Fibroblast of skin of left biceps (primary cell): ENCODE measurements at places on chromosomes 5 and 9.

- DNase-seq: no peak
Measured at GRCh38 chr5:58261605-58262004, 198.3 kb downstream of the PLK2 start.

DNA sequence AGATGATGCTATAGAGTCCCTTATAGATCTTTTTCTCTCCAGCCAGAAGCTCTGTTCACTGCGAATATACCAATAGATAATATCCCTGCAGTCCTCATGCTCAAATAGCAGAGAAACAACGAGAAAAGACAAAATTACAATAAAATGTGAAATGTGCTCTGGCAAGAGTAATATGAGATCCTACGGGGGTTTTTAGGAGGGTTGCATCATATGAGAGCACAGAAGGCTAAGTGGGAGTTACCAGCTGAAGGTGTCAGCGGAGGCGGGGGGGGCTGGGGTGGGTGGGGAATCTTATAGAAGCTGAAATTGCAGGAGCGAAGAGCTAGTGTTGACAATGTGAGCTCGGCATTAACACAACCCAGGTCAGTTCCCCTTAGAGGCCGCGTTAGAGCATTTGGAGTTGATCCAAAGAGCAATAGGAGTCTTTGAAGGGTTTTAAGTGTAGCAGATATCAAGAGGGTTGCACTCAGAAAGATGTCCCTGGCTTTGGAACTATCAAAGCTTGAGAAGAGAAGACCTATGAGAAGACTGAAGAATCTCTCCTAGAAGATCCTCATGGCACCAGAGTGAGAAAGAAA lies 109.7 kb downstream of the BASP1 start:
- DNase-seq: no peak

- no peak for DNase-seq
Measured at GRCh38 chr9:114787781-114788498, 17.9 kb downstream of the TNFSF15 start.

- no peak for DNase-seq
Measured at GRCh38 chr5:133341296-133341695, 271.0 kb downstream of the FSTL4 start.

GRCh38 chr9:80649001-80649420 lies 1040.3 kb downstream of the TLE1 start:
- DNase-seq: peak; percentile 74

DNA sequence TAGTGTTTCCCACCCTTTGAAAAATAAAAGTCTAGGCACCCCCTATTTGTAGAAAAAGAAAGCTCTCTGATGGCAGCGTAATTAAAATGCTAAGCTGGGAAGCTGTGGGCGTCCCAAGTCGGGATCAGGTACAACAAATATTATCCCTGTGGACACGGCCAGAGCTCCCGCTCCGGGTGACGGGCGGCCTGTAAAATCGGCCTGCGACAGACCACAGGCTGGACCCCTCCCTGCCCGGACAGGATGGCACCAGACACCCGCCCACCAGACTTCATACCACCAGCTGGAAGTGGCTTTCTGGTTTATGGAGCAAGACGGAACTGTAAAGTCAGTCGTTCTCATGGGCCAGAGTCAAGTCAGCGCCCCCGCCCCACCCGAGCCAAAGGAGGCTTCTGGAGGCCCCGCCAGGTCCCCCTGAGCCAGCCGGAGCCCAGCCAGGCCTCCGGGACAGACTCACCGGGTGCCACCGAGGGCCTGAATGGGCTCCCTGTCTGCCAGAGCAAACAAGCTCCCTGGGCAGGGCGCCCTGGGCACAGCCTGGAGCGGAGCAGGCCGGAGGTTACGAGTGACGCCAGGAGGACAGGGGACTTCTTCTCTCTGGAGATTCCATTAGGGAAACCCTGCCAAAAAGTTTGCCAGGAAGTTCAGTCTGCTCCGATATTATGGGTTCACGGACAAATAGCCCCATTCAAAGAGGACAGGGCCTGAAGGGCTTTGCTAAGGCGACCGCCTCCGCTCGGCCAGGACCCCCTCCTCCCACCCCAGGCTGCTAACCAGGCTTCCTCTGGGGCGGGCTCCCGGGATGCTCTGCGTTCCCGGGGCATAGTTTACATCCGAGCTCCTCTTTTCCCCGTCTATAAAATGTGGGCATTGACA lies 173.7 kb downstream of the ERCC6L2 start:
- no peak for DNase-seq

DNA sequence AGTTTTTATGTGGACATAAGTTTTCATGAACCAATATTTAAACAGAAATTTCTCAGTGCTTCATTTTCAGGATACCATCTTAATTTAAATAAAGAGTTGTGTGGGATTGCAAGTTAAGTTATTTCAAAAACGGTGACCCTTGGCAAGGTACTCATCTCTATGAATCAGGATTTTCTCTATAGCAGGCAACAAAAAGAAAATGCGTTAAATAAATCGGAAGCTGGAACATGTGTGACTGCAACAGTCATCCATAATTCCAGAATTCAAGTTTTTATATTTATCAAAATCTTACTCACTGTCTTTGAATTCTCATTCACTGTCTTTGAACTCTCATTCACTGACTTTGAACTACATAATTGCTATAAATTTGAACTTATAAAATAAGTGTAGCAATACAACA lies 5.8 kb upstream of the RECK start:
- no peak for DNase-seq

DNA sequence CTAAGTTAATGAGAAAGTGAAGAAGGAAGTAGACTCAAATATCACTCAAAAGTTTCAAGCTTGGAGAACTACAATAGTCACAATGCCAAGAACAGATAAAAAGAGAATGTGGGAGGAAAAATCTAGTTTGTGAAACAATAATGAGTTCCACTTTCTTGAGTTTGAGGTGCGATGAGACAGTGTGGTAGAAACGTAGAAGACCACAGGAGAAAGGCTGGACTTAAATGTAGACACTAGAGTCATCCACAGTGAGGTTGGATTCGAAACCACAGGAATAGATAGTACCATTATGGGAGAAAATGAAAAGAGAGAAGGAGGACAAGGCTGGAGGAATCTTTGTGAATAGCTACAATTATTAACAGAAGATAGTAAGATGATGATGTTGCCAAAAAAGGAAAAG lies 141.1 kb upstream of the LRRTM2 start:
- no peak for DNase-seq

- DNase-seq: no peak
Measured at GRCh38 chr5:140041492-140042392, 1.4 kb downstream of the NRG2 start.

GRCh38 chr9:135608999-135609317 lies 30.4 kb downstream of the GLT6D1 start:
- DNase-seq: no peak

- DNase-seq: no peak
Measured at GRCh38 chr9:108813951-108814601, 41.7 kb downstream of the ACTL7B start.

GRCh38 chr5:5276430-5276829 lies 136.3 kb downstream of the ADAMTS16 start:
- DNase-seq: no peak

DNA sequence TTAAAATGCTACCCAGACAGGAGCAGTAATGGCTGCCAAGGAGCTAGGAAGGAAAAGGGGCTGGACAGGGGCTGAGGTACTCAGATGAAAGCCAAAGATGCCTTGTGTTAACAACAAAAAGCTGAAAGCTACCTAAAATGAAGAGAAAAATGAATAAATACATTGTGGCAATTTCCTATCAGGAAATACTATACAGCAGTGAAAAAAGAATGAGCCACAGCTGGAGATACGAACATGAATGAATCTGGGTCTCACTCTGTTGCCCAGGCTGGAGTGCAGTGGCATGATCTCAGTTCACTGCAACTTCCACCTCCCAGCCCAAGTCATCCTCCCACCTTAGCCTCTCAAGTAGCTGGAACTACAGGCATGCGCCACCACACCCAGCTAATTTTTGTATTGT lies 6.3 kb downstream of the TNIP1 start:
- no peak for DNase-seq

DNA sequence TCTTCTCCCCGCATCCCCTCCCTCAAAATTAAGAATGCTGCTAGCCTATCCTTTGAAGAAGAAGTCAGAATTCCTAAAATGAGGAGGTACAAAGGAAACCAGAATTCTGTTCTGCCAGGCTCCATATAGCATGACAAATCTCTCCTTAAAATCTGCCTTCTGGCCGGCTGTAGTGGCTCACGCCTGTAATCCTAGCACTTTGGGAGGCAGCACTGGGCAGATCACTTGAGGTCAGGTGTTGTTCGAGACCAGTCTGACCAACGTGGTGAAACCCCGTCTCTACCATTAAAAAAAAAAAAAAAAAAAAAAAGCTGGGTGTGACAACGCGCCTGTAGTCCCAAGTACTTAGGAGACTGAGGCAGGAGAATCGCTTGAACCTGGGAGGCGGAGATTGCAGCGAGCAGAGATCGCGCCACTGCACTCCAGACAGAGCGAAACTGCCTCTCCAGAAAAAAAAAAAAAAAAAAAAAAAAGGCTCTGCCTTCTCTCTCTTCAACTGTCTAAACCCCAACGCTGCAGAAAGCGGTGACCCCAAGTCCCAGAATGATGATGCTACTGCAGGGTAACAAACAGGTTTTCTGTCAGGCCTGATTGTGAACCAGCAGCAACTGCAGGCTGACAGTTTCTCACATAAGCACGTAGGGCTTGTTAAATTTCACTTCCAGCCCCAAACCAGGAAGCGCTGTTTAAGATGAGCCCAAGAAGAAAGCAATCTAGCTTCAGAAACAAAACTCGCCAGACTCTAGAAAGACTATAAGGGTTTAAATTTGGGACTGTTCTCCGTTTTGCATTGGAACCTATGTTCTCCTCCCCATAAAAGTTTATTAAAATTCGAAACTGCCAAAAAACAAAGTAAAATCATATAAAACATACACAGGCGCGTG lies 963 bp upstream of the CAST start:
- DNase-seq: peak; percentile 18

DNA sequence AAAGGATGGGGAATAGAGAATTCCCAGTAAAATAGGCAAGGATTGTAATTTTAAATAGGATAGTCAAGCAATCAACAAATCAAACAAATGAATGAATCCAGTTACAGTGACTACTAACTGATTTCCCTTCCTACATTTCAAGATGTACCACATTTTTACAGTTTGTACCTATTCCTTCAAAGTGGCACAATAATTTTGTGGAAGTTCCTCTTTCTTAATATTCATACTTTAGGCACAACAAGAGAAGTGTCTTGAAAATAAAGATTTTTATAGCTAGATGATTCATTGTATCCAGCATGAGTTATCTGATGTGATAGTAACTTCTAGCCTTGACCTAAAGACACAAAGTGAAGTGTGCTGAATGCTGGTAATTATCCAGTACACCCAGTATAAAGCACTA lies 122.2 kb upstream of the ACOT12 start:
- no peak for DNase-seq

DNA sequence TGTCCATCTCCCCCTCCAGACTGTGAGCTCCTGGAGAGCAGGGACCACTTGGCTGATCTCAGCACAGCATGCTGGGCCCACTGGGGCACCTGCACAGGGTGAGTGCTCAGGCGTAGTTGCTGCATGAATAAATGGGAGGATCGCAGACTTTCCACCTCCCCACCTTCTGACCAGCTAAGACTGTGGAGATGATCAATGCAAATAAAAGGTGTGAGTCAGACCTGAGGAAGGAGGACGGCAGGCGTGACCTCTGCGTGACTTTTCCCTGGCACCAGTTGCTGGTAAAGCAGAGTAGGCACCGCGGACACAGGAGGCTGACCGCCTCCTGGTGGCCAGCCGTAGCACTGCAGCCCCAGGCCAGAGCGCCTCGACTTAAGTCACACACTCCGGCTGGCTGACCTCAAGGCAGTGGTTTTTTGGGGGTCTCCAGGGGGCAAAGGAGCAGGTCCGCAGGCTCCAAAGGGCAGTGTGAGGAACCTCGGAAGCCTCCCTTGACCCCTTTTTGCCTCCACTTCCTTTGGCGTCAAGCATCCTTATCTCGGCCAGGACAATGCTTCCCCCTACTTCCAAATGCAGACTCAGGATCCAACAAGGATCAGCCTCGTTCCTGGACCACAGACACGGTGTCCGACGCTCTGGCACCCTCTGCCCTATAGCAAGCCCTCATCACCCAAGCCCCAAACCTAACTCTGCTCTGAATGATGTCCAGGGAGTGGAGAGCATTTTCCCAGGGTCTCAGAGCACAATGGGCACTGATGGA lies 12.7 kb upstream of the TDRD7 start:
- DNase-seq: no peak

- no peak for DNase-seq
Measured at GRCh38 chr9:134541097-134541747, 100.4 kb upstream of the COL5A1 start.

DNA sequence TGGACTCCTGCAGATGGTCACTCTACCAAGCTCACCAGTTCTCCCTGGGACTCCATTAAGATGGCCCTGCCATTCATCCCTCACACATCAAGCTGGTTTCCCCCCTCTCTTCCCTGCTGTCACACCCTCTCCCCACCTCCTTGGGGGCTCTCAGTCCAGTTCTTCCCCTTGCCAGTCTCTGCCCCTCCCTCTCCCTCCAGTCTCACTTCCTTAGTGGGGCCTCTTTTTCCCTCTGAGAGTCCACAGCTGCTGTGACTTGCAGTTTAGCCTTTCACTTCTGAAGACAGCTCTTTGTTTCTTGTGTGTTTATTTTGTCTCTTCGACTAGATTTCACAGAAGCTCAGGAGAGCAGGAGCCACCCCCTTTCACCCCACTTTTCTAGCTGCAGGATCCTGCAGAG lies 10.5 kb downstream of the DOCK2 start:
- no peak for DNase-seq

- DNase-seq: no peak
Measured at GRCh38 chr5:83482961-83483360, 11.4 kb downstream of the VCAN start.

DNA sequence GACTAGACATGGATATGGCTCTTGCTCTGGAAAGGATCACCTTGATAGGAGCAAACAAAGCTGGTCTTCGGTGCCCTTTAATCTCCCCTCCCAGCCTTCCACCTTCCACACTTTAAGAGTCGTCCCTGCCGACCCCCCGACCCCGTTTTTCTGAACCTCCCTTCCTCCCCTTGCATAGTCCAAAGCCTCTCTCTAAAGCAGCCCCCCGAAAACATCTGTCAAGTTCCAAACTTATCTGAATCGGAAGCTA lies 423 bp upstream of the NUP214 start:
- DNase-seq: no peak

DNA sequence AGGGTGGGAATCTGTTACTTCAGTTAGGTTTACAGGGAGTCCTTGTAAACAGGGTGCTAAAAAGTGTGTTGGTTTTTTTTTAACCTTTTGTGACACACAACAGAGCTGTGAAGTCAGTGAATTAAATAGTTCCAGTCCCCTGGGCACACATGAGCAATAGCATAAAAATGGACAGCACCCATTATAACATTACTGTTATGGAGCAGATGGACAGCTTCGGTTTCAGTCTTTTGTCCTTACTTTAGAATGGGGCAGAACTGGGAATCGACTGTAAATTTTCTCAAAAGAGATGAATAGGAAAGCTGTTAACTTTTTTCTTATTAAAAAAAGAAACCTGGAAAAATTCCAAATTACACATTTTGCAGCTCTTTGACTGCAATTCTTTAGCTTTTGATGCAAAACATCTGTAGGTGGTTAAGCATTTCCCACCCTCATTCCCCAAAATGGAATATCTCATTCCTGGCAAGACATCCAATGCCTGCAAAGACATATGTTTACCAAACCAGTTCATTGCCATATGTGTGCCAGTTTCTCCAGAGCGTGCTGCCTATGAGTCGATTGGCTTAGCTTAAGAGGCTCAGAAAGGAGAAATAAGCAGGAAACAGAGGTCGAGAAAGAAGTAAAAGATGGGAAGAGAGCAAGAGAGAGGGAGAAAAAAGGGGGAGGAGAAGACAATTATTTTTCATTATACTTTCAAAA lies 212.3 kb upstream of the TMEM161B start:
- DNase-seq: peak; percentile 25
